Hypothalamus (tissue), 51 donors: ENCODE measurements at places on chromosomes 4 and X.
A peak's percentile ranks its signal among the peaks of the same experiment; 100 is the strongest.

DNA sequence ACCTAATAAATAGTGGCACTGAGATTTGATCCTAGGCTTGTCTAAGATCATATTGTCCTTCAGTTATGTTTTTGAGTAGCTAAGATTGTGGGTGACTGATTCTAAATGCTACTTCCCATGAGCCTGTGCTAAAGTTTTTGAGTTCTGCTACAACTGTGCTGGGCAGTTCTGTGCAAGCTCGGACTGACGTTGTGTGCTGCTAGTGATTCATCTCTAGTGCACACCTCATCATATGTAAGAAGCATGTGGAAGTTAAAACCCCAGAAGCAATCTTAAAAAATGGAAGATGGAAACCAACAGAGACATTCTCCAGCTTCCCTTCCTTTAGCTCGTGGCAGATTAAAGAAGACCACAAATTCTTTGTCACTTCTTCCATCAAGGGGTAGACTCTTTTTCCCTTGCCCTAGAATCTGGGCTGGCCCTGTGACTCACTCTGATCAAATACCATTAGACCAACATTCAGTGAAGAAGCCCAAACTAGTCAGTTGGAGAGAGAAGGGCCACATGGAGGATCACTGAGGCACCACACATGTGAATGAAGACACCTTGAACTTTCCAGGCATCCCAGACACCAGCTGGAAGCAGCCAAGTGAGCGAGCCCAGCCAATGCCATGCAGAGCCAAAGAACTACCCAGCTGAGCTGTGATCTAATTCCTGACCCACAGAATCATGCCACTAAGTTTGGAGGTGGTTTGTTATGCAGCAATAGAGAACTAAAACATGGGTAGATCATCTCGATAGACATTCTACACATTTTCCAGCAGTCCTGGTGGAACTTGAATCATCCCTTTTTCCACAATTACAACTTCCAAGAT, 16.8 kb downstream of the ARHGAP6 start:
- DNase-seq: no peak

- DNase-seq: no peak
Measured at GRCh38 chr4:159104694-159105414, 2.0 kb downstream of the RAPGEF2 start.

GRCh38 chrX:153763298-153763932, 634 bp upstream of the PLXNB3 start:
- DNase-seq: no peak

DNA sequence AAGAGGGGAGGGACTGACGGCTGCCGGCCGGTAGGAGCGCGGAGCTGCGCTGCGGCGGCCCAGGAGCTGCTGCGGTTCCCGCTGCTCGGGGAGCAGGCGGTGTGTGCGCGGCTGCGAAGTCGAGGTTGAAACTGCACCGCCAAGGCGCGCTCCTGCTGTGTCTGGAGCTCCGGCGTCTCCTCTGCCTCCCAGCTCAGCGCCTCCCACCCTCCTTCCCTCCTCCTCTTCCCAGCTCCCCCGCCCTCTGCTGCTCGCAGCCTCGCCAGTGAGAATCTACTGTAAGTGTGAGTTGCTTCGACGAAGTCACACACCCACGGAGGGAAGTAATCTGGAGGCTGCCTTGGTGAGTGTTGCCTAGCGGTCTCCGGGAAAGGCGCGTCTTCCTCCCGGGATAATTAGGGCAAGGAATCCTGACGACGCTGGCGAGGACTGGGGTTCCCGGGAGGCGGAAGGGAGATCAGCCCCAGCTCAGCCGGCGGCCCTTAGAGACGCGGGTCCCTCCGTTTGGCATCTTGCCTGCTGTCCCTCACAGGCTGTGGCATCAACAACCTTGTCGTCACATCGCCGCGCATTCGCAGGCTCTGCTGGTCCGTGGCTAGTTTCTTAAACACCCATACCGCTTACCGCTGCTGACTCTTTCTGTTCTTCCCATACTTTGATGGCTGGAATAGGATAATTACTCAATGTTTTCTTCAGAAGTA, at the start of gene EPHA5:
Gene EPHA5, minus strand, starts transcription at position 159 of the 701 bp plus-strand sequence. CDS start 747 bp downstream, outside the sequence.
- DNase-seq: peak; percentile 51

DNA sequence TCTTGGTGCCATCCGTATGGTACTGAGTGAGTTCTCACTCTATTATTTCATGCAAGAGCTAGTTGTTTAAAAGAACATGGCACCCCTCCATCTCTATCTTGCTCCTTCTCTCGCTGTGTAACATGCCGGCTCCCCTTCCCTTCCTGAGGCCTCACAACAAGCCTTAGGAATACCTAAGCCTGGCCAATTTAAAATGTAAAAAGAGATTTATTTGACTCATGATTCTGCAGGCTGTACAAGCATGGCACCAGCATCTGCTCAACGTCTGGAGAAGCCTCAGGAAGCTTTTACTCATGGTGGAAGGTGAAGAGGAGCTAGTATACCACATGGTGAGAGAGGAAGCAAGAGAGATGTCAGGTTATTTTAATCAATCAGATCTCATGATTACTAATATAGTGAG, 90.4 kb upstream of the NUDT10 start:
- DNase-seq: no peak

DNA sequence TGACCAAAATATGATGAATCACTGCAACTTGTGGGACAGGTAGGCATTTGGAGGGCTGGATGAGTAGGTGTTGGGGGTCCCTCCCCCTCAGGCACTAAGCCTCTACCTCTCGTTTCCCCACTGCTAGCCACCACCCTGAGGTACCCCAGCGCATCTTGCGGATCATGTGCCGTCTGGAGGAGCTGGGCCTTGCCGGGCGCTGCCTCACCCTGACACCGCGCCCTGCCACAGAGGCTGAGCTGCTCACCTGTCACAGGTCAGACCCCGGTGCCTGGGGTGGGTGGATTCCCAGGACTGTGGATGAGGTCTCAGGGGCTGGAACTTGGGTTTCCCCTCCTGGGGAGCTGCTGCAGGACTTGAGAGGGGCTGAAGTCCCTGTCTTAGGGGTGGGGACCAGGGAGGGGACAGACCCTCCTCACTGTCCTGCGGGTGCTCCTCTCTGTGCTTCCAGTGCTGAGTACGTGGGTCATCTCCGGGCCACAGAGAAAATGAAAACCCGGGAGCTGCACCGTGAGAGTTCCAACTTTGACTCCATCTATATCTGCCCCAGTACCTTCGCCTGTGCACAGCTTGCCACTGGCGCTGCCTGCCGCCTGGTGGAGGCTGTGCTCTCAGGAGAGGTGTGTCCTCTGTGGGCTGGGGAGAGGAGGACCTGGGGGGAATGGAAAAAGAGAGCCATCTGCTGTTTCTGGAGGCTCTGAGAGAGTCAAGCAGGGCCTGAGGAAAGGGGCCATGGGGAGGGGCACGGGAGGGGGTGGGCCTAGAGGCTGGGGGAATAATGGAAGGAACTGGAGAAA, 10.1 kb upstream of the ERAS start:
- DNase-seq: no peak

DNA sequence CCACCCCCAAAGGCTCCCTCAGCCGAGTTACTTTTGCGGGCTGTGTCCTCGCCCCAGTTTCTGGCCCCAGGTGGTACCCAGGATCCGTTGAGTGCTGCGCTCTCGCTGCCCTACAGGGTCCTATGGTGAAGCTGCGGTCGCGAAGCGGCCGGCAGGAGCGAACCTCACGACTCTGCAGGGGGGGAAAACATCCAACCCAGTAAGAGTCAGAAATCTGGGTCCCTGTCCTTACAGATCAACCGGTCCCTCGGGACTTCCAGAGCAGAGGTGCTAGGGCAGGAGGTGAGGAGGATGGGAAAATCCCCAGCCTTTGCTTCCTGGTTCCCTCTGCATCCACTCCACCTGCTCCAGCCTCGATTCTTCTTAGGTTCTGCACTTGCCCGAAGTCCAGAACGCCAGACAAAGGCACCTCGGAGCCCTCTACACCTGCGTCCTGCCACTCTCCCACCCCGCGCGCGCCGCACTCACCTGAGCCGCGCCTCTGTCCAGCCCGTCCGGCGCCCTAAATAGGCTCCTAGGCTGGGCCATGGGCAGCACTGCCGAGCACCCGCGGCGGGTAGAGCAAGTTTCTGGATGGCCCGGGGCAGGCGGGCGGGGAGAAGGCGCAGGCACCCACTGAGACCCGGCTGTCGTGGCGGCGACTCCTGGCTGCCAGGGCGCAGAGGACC, at the start of gene HS3ST1:
Gene HS3ST1, minus strand, starts transcription at position 664 of the 668 bp plus-strand sequence. CDS start 28,889 bp downstream, outside the sequence.
- no peak for DNase-seq
